ENCODE measurements at places on chromosomes 12 and 14. TPM values are rescaled to one million over a fixed set of nuclear protein-coding genes. Genes with fewer than 3 reads are reported as not detected.

DNA sequence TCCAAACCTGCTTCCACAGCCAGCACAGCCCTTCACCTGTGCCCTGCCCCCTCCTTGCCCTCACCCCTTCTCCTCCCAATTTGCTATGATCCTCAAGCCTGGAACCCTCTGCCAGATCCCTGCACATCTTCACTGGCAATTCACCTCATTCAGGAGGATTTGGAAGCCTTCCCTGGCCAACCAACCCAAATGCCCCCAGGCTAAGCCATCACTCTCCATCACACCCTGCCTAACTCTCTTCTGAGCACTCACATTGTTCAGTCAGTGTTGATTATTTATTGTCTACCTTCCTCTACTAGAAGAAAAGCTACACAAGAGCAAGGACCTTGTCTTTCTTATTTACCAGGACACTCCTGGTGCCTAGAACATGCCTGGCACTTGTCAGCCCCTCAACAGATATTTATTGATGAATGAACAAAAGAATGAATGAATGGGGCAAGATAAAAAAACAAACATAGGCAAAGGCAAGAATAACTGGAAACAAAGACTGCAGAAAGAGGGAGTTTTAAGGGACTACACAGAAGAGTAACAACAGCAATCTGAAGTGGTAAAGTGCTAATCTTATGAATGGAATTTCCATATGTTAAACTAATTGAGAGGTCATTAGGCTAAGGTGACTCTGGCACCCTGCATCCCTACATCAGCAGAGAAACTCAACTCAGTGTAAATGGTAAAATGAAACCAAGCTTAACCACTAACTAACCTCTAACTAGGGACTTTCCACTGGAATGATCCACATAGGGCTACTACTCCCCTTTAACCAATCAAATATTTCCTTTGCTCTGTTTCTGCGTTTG lies 33.4 kb downstream of the TMTC1 start:
- no peak for DNase-seq

- DNase-seq: no peak
These were observed 13.9 kb downstream of the ATL1 start for GRCh38 chr14:50573862-50574261.

RAP1B gene
- 158 TPM for total RNA-seq

- DNase-seq: no peak
These were observed 195.6 kb upstream of the KRR1 start for GRCh38 chr12:75706786-75707605.

Data from B cell (primary cell).